ENCODE measurements at places on chromosomes 1 and 21.
A peak's percentile ranks its signal among the peaks of the same experiment; 100 is the strongest.

- no peak for DNase-seq
Measured at GRCh38 chr21:36113647-36114428, 21.0 kb upstream of the CBR3 start.

- no peak for DNase-seq
Measured at GRCh38 chr1:222372221-222372620, 175.7 kb downstream of the HHIPL2 start.

- DNase-seq, result no peak
Measured at GRCh38 chr1:35164893-35165292, 28.1 kb downstream of the SFPQ start.

GRCh38 chr1:31166462-31166861 is 73.2 kb downstream of the NKAIN1 start:
- no peak for DNase-seq

- no peak for DNase-seq
Measured at GRCh38 chr1:209547626-209548025, 35.9 kb upstream of the CAMK1G start.

- no peak for DNase-seq
Measured at GRCh38 chr1:145714524-145715111, 4.7 kb upstream of the CD160 start.

- no peak for DNase-seq
Measured at GRCh38 chr1:64137412-64137803, 66.0 kb upstream of the UBE2U start.

DNA sequence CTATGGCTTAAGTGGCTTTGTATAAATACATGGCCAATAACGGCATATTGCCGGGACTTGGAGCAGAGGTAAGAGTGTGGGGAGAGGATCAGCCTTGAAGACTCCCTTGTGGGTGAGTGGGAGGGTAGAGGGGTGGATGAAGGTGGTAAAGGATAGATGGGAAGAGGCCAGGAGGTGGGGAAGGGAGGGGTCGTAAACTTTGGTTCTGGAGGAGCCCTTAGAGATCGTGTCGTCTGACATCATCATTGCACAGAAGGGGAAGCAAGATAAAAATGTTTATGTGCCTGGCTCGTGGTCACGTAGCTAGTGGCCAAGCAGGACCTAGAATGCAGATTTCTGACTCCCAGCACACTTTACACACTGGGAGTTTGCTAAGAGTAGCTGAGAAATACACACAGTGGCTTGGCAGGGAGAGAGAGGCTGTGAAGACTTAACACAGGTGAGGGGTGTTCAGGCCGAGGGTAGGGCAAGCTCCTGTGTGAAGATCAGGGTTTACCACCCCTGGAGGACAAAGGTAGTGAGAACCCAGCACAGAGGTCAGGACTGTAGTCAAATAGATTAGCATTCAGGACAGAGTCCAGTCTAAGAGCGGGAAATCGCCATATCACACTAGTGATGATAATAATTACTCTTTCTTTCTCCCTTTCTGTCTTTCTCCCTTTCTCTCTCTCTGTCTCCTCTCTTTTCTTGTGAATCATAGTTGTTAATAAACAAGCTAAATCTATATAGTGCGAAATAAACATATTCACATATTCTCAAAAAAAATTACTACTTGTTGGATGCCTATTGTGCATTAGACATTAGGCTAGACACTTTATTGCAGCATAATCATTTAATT is 75.5 kb downstream of the LRRC8D start:
- DNase-seq, result peak; percentile 16

DNA sequence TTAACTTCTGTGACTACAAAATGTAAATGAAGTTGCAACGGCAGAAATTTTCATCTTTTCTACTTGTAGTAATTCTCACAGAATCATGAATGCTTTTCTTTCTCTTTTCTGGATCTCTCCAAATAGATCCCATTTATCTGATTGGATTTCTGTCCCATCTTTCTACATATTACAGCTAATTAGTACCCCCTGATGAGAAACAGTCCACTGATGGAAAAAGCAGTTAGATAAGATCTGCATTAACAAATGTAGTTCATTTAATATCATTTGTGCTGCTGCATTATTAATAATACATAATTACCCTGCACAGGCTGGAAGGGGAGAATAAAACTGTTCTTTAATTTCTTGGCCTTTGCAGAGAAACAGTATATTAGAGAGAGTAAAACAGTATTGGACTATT is 289.3 kb downstream of the TTLL7 start:
- DNase-seq, result no peak

DNA sequence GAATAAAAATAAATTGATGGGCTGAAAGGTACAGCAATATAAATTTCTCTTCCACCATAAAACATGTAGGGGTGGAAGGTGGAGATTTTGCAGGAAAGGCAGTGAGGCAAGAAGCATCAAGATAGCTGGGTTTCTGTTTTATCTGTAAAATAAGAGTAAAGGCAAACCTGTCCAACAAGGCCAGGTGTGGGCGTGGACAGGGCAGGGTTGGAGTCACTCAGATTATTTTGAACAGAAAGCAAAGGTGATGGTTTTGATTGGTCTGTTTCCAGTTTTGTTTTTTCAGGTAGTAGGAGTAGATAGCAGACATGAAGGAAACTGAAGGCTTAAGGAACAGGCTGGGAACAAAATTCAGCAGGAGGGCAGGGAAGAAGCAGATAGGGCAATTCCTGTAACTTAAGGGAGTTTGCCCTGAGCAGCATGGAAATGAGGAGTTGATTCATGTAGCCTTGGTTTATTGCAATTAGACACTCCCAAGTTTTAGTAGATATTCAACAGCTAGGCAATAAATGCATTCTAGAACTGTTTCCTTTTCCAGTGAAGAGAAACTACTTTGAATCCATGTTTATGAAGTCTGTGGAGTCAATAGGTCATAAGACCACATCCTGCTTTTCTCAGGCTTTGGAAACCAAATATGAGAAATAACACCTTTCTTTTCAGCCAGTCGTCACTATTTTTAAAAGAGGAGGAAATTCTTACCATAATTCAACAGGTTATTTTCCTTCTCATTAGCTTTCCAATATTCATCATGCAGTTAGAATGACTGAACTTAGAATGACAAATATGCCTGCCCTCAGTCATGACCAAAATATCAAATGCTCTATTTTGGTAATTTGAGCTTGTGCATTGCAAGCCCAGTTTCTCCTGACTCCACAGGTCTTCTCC is 38.7 kb upstream of the CD55 start:
- no peak for DNase-seq

DNA sequence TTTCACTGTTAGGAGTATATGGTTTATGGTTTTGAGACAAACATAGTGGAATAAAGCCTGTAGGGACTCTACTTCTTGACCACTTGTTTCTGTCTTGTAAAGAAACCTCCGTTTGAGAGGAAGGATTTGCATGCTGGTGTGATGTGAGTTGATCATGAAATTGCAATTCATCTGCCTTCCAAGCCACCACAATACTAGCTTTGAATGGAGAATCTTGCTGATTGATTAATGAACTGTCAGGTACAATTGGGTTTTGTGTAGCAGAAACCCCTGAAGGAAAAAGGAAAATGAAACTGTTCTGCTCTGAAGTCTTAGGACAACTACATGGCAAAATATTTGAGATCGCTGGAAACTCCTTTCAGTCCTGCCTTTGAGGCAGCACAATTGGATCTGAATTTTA is 90.7 kb downstream of the VPS13D start:
- DNase-seq, result no peak

- no peak for DNase-seq
Measured at GRCh38 chr1:115059316-115059715, 29.7 kb downstream of the TSHB start.

GRCh38 chr1:98923667-98924066 is 81.0 kb downstream of the PLPPR5 start:
- no peak for DNase-seq

DNA sequence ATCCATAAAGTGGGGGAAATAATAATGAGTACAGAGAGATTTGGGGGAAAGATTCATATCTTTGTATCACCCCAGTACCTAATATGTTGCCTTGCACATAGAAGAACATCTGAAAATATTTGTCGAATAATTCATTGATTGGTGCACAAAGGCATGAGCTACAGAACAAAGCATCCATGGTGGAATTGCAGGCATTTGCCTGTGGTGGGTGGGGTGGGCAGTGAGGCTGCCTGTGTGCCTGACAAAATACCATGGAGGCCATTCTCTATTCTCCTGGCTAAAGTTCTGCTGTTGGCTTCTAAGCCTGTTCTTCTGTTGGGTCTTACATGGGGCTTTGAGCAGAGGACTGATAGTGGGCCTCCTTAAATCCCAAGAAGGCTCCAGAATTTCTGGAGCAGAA is 10.0 kb upstream of the KCNA10 start:
- DNase-seq, result no peak

- DNase-seq, result peak; percentile 57
Measured at GRCh38 chr1:191993549-191993948, 164.7 kb upstream of the RGS18 start.

GRCh38 chr1:47382399-47382983 is 33.6 kb upstream of the FOXE3 start:
- DNase-seq, result no peak

Data from Kasumi-1 (cell line).